ENCODE measurements at places on chromosomes 12 and 14. TPM values are rescaled to one million over a fixed set of nuclear protein-coding genes. Genes with fewer than 3 reads are reported as not detected.

The KRT77 gene
- not detected for total RNA-seq

The PIANP gene
- 1.3 TPM for total RNA-seq

The HNF1A gene
- not detected for total RNA-seq

The SERPINA9 gene
- not detected for total RNA-seq

The ZC2HC1C gene
- total RNA-seq = 0.69 TPM

The KRT8 gene
- total RNA-seq = 9.3 TPM

The RFLNA gene
- 5.7 TPM for total RNA-seq

The SLC10A1 gene
- not detected for total RNA-seq

The PTPRR gene
- total RNA-seq = 0.78 TPM
